ENCODE measurements at places on chromosomes 7 and 10. TPM values are rescaled to one million over a fixed set of nuclear protein-coding genes. Genes with fewer than 3 reads are reported as not detected.

- H3K27ac ChIP-seq = no peak overlapping the region
- no peaks in the 10 kb centered on the region for H3K27me3 ChIP-seq
- no peaks in the 10 kb centered on the region for H3K36me3 ChIP-seq
- no peak for DNase-seq
- no peak overlapping the region for H3K4me3 ChIP-seq
Observed at GRCh38 chr7:46651561-46652088, 730.6 kb upstream of the IGFBP3 start.

DNA sequence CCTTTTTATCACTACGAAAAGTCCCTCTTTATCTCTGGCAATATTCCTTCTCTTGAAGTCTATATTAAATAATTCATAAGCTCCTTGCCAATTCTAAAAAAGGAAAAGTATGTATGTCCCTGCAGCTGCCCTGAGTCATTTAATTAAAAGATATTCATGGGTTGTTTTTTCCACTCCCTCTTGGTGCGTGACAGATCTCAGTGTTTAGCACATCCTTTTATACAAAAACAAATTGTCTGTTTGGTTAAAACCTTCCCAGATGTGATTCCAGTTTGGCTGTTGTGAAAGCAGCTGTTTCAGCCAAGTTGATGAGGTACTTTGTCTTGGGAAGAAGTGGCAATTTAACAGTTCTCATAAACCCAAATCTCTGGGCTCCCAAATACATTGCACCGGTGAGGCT, 33.8 kb upstream of the PRLHR start:
- H3K4me1 ChIP-seq = no peaks in the 10 kb centered on the region
- no peaks in the 10 kb centered on the region for H3K36me3 ChIP-seq
- no peaks in the 10 kb centered on the region for H3K27me3 ChIP-seq
- H3K27ac ChIP-seq = no peak overlapping the region
- no peak for DNase-seq

Gene A1CF
- total RNA-seq = 0.28 TPM

Gene IQUB
- total RNA-seq = 2.1 TPM

DNA sequence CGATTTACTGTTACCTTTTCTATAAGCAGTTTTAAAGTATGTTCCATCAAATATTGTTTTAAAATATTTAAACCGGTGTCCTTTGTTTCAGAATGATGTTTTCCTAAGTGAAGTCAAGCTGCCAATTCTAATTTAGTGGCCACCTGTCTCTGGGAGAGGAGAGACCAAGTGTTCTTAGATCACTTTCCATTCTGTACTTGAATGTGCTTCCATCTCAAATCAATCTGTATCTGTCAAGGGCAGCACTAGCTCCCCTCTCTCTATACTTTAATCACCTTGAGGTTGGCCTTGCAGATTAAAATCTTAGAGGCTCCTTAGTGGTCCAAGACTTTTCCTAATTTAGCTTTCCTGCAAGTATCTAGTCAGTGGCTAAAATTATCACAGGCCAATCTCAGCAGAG, 49.6 kb downstream of the LGI1 start:
- no peaks in the 10 kb centered on the region for H3K4me1 ChIP-seq
- no peak for DNase-seq
- H3K36me3 ChIP-seq = no peaks in the 10 kb centered on the region
- no peak overlapping the region for H3K4me3 ChIP-seq
- no peaks in the 10 kb centered on the region for H3K27me3 ChIP-seq

- no peak overlapping the region for H3K4me3 ChIP-seq
- DNase-seq = peak; percentile 83
- no peaks in the 10 kb centered on the region for H3K36me3 ChIP-seq
- H3K27me3 ChIP-seq = no peaks in the 10 kb centered on the region
- H3K4me1 ChIP-seq = no peaks in the 10 kb centered on the region
- H3K27ac ChIP-seq = no peak overlapping the region
Observed at GRCh38 chr7:88546808-88547207, 212.7 kb upstream of the ZNF804B start.

Gene NODAL
- 71.0 TPM for total RNA-seq

DNA sequence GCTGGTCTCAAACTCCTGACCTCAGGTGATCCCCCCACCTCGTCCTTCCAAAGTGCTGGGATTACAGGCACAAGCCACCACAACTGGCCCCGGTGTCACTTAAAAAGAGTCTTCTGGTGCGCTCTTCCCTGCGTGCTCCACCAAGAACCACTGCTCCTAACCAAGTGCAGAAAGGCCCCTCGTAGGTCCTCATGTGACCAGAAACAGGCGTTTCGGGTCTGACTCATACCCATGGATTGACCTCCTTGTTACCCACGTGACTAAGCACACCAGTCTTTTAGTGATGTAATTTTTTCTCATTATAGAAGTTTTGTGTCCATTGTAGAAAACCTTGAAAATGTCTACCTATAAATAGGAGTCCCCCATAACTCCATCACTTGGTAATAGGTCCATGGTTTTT, 13.9 kb downstream of the FKBP6 start:
- no peaks in the 10 kb centered on the region for H3K27me3 ChIP-seq
- DNase-seq = no peak
- H3K36me3 ChIP-seq = no peaks in the 10 kb centered on the region

Gene BHLHA15
- total RNA-seq = 0.86 TPM

DNA sequence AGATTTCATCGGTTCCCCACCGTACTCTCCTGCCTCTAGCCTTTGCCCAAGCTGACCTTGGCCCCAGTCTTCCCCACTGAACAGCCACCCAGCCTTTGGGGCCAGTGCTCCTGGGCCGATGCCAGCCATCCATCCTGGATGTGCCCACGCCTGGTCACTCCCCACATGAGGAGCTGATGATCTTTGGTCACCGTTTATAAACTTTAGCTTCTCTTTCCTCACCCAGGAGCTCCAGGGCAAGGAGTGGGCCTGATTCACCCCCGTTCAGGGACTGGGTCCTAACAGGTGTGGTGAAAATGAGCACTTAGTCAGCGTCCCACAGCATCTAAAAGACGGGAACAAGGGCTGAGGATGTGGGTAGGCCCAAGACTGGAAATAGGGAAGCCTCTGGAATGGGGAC, 22.9 kb downstream of the GTF2IRD1 start:
- H3K4me3 ChIP-seq = no peak overlapping the region
- H3K27me3 ChIP-seq = no peaks in the 10 kb centered on the region
- H3K27ac ChIP-seq = peak overlapping the region; percentile 68
- no peak for DNase-seq
- H3K4me1 ChIP-seq = no peaks in the 10 kb centered on the region

GRCh38 chr7:151777908-151778670, 98.8 kb downstream of the PRKAG2 start:
- no peak overlapping the region for H3K4me3 ChIP-seq
- no peaks in the 10 kb centered on the region for H3K36me3 ChIP-seq
- H3K27ac ChIP-seq = no peak overlapping the region
- DNase-seq = no peak
- no peaks in the 10 kb centered on the region for H3K27me3 ChIP-seq

GRCh38 chr10:3625959-3626751, 158.9 kb downstream of the KLF6 start:
- H3K36me3 ChIP-seq = no peaks in the 10 kb centered on the region
- H3K4me3 ChIP-seq = no peak overlapping the region
- H3K4me1 ChIP-seq = no peaks in the 10 kb centered on the region
- no peaks in the 10 kb centered on the region for H3K27me3 ChIP-seq

Gene CYP3A7
- not detected for total RNA-seq

GRCh38 chr10:24695452-24695851, 28.2 kb downstream of the ARHGAP21 start:
- H3K4me3 ChIP-seq = no peak overlapping the region
- no peak for DNase-seq
- H3K27ac ChIP-seq = no peak overlapping the region
- no peaks in the 10 kb centered on the region for H3K27me3 ChIP-seq
- peaks cover 5% of the 10 kb centered on the region for H3K36me3 ChIP-seq
- H3K4me1 ChIP-seq = no peaks in the 10 kb centered on the region

GRCh38 chr10:47030191-47030703, 119.0 kb downstream of the PTPN20 start:
- DNase-seq = no peak
- H3K4me3 ChIP-seq = no peak overlapping the region
- H3K4me1 ChIP-seq = no peaks in the 10 kb centered on the region
- H3K36me3 ChIP-seq = no peaks in the 10 kb centered on the region

GRCh38 chr7:99184532-99185218, 23.2 kb downstream of the KPNA7 start:
- H3K4me3 ChIP-seq = no peak overlapping the region
- H3K4me1 ChIP-seq = no peaks in the 10 kb centered on the region
- H3K36me3 ChIP-seq = no peaks in the 10 kb centered on the region
- no peak overlapping the region for H3K27ac ChIP-seq
- no peaks in the 10 kb centered on the region for H3K27me3 ChIP-seq

Gene FXYD4
- not detected for total RNA-seq

- H3K27me3 ChIP-seq = no peaks in the 10 kb centered on the region
- no peaks in the 10 kb centered on the region for H3K36me3 ChIP-seq
- no peak for DNase-seq
- no peaks in the 10 kb centered on the region for H3K4me1 ChIP-seq
- no peak overlapping the region for H3K27ac ChIP-seq
Observed at GRCh38 chr7:115410434-115410820, 488.5 kb downstream of the MDFIC start.

DNA sequence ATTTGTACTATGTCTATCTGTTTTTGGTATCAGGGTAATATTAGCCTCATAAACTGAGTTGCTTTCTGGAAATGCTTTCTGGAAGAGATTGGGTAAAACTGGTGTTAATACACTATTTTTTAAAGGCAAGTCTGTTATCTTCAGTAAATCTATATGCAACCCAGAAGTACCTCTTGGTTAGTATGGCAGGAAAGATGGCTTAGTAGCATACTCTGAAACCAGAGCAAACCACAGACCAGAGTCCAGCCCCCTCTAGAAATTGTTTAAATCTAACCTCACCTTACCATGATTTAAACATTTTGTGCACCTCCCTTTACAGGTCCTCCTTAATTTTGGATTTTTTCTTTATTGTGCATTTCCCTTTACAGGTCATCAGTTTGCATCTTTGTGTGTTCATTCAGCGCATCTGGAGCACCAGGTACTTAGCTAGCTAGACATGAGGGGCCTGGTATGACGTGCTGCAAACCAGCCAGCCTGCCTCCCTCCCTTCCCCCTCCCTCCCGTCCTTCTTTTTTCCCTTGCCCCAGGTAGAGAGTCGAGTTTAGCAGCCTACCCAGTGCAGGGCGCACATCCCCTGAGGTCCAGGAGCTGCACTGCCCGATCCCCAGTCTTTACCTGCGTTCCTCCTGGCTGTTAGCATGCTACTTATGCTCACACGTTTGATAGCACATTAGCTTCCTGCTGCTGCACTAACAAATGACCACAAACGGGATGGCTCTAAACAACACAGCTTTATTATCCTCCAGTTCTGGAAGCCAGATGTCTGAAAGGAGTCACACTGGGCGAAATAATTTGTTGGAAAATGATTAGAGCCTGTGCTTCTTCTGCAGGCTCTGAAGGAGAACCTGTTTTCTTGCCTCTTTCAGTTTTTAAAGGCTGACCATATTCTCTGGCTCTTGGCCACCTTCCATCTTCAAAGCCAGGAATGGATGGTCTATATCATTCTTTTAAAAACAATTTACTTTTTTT, 299.9 kb upstream of the HABP2 start:
- no peak overlapping the region for H3K4me3 ChIP-seq
- H3K27ac ChIP-seq = no peak overlapping the region
- H3K27me3 ChIP-seq = peaks cover 8% of the 10 kb centered on the region
- no peaks in the 10 kb centered on the region for H3K36me3 ChIP-seq

DNA sequence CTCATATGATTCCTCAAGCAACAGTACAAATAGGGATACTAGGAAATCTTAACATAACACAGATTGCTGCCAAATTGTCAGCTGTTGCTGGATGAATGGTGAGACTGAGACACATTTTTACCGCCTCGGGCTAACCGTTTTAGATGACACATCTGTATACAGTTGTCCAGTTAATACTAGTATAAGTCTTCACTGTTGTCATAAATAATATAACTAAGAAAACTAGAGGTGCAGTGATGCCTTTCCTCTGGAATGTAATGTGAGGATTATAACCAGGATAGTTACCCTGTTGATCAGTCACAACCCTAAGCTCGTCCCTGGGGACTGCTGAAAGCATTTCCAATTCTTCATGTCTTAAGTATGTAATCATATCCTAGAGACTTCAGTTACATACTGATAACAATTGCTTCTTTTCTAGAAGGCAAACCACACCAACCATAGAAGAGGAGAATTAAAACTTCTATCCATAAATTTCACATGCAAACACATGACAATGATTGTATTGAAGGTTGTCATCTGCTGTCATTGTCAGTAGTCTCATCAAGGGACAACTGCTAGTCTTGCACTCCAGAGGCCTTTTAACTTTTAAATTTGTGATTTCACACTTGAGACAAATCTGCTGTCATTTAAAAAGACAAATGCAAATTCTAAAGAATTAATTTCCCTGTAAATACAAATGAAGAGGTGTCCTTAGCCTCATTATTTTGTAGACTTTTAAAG, 100.4 kb upstream of the SEMA3D start:
- H3K27ac ChIP-seq = no peak overlapping the region
- no peaks in the 10 kb centered on the region for H3K27me3 ChIP-seq

Data from endodermal cell (in vitro differentiated cells).